ENCODE measurements at places on chromosomes 12 and 14.

- DNase-seq: no peak
Measured at GRCh38 chr14:39107591-39107996, 4.6 kb upstream of the SEC23A start.

DNA sequence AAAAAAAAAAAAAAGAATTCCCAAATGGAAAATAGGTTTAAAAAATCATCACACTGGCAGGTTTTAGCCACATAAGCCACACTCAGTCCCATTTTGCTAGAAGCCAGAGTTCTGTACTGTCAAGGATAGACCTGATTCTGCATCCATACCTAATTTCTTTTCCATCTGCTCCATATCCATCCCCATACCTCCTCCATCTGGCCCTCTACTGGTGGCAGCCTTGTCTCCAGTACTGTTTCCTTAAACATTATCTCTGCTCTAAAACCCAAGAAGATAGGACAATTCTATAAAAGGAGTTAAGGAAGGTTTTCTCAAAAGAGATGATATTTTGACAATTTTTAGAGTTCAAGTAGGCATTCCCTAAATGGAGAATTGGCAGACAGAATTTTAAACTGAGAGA, 26.0 kb upstream of the RXYLT1 start:
- DNase-seq: no peak

DNA sequence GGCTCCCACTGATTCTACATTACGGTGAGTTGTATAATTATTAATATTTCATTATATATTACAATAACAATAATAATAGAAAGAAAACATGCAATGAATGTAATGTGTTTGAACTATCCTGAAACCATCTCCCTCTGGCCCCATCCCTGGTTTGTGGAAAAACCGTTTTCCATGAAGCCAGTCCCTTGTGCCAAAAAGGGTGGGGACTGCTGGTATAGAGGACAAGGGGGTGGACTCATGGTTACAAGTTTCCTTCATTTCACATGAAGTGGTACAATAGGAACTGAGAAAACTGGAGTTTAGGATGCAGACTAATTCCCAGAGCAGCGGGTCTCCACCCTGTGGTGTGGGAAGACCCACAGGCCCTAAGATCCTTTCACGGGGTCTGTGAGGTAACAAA, 3.0 kb upstream of the C1RL start:
- DNase-seq: no peak

- no peak for DNase-seq
Measured at GRCh38 chr12:3636328-3636727, 116.6 kb downstream of the CRACR2A start.

DNA sequence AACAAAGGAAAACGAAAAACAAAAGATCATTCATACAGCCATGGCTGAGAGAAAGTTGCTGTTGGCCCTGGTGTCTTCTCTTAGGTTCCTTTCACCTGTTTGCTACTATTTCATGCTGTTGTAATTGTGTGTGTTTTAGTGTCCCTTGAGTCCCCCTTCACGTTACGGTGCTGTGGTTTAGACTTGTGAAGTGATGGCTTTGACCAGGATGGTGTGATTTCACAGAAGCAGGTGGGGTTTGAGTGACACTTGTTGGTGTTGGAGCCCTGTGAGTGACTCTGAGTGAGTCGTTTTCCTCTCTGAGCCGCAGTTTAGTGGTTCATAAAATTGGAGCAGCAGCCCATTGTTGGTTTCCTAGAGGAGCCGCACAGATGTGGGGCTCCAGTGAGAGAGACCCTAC, 635.4 kb downstream of the VRK1 start:
- no peak for DNase-seq

DNA sequence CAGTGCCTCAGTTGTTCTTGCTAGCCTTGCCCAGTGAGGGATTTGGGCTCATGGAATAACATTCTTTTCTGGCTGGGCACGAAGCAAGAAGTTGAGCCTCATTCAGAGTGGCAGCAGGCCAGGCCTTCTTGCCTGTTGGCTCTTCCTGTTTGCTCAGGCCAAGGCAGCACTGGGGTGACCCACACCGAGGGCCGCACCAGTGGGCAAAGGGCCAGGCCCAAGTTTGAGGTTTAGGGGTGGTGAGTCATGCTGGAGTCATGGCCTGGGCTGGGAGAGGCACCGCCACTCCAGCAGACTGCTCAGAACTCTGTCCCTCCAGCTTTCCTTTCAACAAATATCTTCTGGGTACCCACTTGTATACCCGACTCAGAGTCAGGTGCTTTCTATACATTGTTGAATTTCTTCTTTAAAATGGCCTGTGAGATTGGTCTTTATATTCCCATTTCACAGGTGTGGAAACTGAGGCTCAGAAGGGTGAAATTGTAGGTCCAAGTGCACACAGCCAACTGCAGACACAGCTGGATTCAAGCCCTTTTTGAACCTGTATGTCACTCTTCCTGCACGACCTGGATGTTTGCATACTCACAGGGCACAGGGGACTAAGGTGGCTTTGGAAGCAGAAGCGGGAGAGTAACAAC, 279.4 kb downstream of the FOXN3 start:
- no peak for DNase-seq

Data from cortex of kidney (tissue), 1 donor.